ENCODE measurements at places on chromosomes 5 and 9.

- no peak for DNase-seq
Observed at GRCh38 chr9:4986783-4987182, 1.7 kb downstream of the JAK2 start.

DNA sequence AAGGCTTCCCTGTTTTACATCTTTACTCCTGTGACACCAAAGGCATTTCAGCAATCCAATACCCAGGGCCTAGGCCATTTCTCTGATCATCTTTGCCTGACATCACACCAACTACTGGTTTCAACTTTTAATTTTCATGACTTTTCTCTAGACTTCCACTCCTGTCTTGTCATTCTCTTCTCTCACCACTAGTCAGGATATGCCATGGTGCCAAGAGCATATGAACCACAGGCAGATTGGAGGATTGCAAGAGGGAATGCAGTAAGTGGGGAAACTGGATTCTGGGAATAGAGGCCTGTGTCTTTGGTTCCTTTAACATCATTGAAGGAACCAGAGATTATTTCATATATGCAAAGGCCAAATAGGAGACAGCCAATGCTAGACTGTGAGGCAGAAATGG is 69.3 kb downstream of the ANKRD31 start:
- DNase-seq: no peak

GRCh38 chr9:19497276-19497675 is 88.5 kb downstream of the ACER2 start:
- no peak for DNase-seq

DNA sequence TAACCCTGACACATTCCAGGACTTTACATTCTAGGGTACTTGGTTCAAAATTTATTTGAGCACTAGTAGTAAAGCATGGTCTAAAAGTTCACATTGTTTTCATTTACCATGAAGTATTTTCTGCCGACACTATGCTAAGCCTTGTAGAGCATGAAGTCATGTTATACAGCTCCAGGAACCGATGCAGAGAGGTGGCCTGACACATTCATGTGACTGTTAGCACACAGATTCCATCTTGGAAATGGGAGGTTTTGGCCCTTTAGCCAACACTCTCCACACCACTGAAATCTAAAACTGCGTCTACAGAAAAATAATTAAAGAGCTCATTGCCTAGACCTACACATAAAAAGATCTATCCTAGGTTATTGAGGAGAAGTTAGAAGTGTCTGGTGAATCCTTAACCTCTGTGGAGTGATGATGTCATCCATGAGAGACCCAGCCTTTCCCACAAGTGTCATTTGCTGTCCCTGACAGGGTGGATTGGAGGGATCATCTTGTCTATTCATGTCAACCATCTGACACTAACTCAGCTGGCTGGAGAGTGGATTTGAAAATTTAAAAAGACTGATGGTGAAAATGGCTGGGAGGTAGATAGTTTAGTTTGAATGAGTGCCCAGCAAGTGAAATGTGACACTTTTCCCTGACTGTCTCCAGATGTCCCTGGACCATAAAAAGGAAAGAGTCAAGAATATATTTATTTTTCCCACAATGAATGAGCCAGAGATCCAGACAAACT is 1.3 kb downstream of the RANBP3L start:
- no peak for DNase-seq

Data from GOT3 (cell line).